Motor neuron (in vitro differentiated cells): ENCODE measurements at places on chromosomes 1 and 21. TPM values are rescaled to one million over a fixed set of nuclear protein-coding genes. Genes with fewer than 3 reads are reported as not detected.
A peak's percentile ranks its signal among the peaks of the same experiment; 100 is the strongest.

DNA sequence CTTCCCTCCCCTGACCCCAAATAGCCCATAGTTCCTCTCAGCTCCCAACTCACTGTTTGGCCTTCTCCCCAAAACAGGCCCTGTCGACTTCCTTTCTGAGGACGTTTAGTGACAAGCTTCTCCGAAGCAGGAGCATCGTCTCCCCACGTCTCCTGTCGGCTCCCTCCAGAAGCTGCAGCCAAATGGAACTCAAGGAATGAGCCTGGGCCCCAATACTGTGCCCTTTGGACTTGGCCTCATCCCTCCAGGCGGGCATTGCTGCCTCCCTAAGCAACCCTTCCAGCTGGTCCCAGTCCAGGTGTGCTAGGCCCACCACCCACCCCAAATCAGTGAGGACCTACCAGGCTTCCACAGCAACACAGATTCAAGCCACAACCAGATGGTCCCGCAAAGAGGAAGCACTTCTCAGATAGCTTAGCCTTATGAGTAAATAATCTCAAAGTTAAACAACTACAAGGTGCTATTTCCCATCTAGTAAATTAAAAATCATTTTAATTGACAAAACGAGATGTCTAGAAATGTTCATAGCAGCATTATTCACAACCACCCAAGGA, 33.0 kb downstream of the ACOT7 start:
- ATAC-seq = no peak

DNA sequence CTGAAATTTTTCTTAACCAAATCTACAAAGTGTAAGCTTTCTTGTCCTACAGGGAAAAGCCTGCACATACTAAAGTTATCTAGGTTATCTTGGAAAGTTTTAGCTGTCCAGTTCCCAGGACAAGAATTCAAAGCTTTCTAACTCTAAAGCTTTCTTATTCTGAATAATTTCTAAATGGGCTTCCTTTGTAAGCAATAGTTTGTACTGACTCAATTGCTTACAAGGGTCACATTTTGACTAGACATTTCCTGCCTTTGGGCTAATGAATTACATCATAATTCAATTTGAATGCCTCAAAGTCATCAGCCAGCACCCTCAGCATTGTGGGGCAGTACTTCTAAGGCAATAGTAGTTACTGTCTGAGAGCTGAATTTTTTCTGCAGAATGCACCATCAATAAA, 223.0 kb downstream of the LTN1 start:
- ATAC-seq = no peak

DNA sequence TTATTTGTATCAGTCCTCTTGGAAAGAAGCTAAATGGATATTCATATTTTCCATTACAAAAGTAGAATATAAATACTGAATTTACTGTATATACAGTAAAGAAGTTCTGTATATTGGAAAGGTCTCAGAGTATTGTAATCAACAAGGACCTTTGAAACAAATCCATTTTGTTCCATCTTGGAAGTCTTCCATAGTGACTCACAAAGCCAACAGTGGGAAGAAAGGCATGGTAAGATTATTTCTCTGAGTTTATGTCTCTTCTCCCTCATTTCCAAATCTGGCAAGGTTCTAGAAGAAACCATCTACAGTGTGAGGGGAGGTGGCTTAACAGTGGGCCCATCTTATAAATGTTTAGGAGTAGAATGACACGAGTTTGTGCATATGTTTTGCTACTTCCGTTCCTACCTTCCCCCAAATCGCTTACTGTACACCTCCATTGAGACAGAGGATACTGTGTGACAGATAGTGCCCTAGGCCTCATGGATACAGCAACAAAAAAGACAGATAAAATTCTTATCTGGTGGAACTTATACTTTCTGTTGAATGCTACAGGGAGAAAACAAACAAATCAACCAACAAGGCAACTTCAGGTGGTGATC, 22.1 kb upstream of the SSX2IP start:
- ATAC-seq = peak; percentile 11

The CD84 gene
- total RNA-seq = not detected in 2 replicates

The AKT3 gene
- total RNA-seq = 77.1 and 84.0 TPM in 2 replicates

The RCSD1 gene
- 0.42 TPM in 1 of 2 replicates, not detected in the other for total RNA-seq
